ENCODE measurements at places on chromosomes 7 and 10. TPM values are rescaled to one million over a fixed set of nuclear protein-coding genes. Genes with fewer than 3 reads are reported as not detected.

- DNase-seq, result no peak
Observed at GRCh38 chr10:77594471-77594783, 43.2 kb downstream of the KCNMA1 start.

GRCh38 chr7:29289156-29290021 is 94.8 kb downstream of the CHN2 start:
- DNase-seq, result peak; percentile 57

DNA sequence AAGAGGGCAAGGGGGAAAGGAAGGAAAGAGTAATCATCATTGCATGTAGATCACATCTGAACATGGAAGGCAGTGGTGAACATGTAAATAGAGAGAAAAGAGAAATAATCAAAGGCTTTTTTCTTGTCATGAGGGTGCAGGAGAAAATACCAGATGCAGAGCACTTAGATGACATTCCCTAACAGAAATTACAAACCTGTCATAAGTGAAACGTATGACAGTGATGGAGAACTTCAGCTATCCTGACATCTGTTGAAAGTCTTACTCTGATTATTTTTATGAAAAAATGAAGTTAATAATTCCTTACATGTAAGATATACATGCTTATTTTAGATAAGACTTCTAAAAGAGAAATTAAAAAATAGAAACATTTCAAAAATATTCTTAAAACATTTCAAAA is 54.7 kb downstream of the BRAF start:
- no peak for DNase-seq

DNA sequence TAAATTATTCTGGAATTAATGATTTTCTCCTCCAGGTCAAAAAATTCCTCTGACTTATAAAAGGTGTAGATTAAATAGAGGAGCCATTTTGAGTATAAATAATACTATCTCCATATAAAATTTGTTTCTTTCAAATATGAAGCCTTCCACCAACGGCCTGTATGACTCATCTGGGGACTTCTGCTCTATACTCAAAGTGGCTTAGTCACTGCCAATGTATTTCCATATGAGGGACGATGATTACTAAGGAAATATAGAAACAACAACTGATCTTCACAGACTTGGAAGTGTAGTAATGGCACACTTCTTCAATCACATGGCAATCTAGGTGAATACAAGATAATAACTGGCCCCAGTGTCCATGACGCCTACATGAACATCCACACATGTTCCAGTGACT is 335.6 kb upstream of the HGF start:
- peak; percentile 69 for DNase-seq

DNA sequence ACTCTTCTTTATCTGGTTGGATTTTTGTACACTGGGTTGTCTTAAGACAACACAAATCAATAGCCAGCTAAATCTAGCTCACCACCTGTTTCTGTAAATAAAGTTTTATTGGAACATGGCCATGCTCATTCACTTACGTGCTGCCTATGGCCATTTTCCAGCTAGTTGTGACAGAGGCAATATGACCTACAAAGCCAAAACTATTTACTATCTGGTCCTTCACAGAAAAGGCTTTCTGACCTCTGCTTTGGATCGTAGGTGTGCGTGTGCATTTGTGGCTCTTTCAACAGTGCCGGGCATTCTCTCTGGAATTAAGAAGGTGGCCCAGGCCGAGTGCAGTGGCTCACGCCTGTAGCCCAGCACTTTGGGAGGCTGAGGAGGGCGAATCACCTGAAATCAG is 45.5 kb downstream of the NRAP start:
- no peak for DNase-seq

GRCh38 chr10:48470115-48470892 is 134.6 kb downstream of the ARHGAP22 start:
- no peak for DNase-seq

GRCh38 chr10:12709000-12709401 is 292.5 kb downstream of the CCDC3 start:
- DNase-seq, result peak; percentile 76

GRCh38 chr10:45509491-45509890 is 135.5 kb downstream of the ALOX5 start:
- no peak for DNase-seq

GLI3 gene
- 22.1 TPM for total RNA-seq

DNA sequence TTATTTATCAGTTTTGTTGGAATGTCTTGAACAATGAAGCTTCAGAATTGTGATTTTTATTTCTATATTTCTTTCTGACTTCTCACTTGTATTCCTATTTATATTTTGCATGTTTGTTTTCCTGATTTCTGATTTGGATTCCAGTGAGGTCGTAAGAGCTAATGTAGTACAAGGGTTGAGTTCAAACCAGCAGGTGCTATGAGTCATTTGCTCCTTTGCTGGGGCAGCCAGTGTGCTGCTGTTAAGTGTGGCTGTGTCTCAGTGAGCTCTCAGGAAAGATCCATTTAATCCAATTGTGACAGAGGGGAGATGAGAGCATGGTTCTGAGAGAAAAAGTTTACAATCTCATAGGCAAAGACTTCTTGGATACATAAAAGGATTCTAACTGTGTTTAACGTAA is 48.6 kb downstream of the MCU start:
- peak; percentile 64 for DNase-seq

DNA sequence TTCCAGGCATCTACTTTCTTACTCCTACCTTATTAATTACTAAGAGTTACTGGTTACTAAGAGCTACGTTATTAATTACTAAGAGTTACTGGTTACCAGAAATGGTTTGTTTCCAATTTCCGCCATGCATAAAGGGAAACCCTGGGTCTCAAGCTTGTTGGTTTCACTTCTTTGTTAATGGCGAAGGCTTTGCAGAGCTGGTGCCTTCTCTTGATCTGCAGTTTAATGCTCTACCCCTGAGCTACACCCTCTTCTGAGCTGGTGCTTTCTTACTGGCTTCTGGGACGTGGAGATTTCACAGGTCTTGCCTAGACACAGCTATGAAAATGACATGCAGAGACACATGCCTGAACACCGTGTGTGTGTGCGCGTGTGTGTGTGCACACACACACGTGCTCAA is 560 bp downstream of the CPA4 start:
- no peak for DNase-seq

GRCh38 chr7:39260279-39260844 is 282.7 kb downstream of the POU6F2 start:
- DNase-seq, result no peak

- no peak for DNase-seq
Observed at GRCh38 chr7:72751978-72752377, 76.0 kb downstream of the TYW1B start.
